ENCODE measurements at places on chromosomes 4 and X. TPM values are rescaled to one million over a fixed set of nuclear protein-coding genes. Genes with fewer than 3 reads are reported as not detected.
A peak's percentile ranks its signal among the peaks of the same experiment; 100 is the strongest.

The TRIM75 gene
- total RNA-seq, result not detected

The GPM6B gene
- total RNA-seq, result 0.57 TPM

The SH2D1A gene
- not detected for total RNA-seq

DNA sequence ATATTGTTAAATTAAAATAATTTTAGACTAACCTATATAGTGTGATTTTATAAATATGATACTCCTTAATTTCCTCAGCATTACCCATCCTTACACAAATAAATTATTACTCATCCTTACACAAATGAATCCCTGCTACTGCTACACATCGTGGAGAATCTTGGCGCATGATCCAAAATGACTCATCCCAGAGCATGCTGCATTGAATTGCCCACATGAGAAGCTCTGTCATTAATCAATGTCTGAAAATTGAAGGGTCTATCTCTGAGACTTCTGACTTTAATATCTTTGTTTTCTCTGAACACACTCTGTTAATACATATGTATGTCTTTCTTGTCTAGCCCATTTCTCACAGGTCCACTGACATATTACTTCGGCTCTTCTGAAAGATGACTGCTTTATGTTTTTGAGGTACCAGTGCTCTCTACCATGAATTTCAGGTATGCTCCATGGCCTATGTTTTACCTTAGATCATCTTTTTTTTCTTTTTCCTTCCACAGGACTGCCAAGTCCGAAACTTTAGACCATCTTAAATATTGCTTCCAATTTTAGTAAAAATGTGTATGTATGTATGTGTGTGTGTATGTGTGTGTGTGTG is 15.7 kb upstream of the DUSP21 start:
- peak; percentile 83 for DNase-seq

DNA sequence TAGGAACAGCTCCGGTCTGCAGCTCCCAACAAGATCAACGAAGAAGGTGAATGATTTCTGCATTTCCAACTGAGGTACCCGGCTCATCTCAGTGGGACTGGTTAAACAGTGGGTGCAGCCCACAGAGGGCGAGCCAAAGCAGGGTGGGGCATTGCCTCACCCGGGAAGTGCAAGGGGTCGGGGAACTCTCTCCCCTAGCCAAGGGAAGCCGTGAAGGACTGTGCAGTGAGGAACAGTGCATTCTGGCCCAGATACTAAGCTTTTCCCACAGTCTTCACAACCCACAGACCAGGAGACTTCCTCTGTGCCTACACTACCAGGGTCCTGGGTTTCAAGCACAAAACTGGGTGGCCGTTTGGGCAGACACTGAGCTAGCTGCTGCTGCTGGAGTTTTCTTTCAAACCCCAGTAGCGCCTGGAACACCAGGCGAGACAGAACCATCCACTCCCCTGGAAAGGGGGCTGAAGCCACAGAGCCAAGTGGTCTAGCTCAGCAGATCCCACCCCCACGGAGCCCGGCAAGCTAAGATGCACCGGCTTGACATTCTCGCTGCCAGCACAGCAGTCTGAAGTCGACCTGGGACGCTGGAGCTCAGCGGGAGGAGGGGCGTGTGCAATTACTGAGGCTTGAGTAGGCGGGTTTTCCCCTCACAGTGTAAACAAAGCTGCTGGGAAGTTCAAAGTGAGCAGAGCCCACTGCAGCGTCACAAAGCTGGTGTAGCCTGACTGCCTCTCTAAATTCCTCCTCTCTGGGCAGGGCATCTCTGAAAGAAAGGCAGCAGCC is 84.6 kb downstream of the THOC2 start:
- peak; percentile 59 for DNase-seq

DNA sequence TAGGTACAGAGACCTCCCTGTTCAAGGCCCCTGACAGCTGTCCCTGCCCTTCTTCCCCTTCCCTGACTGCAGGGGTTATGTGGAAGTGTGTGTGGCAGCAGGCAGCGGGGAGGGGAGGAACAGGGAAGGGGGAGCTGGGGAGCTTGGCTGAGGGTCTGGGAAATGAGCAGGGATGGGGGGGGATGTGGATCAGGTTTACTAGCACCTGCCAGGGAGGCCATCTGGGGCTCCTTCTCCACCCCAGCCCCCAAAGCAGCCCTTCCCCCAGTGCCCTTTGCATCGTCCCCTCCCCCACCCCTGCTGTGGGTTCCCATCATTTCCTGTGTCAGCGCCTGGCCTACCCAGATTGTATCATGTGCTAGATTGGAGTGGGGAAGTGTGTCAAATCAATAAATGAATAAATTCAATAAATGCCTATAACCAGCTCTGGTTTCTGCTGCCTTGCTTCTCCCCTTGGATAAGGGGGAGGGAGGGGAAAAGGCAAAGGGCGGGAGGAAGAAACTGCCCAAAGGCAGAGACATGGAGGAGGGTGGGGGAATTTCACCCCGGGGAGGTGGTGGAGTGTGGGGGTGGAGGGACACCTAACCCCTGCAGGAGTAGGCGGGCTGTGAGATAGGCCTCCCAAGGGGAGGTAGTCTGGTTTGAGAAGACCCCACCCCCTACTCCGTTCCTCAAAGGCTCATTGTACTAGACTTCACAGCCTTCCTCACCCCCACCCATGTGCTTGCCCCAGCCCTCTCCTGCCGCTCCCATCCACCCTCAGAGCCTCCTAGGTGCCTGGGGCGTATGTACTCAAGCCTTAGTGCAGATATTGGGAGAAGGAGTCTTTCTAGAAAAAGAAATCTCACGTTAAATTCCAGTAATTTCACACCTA is 3.2 kb downstream of the CXorf65 start:
- DNase-seq, result no peak

DNA sequence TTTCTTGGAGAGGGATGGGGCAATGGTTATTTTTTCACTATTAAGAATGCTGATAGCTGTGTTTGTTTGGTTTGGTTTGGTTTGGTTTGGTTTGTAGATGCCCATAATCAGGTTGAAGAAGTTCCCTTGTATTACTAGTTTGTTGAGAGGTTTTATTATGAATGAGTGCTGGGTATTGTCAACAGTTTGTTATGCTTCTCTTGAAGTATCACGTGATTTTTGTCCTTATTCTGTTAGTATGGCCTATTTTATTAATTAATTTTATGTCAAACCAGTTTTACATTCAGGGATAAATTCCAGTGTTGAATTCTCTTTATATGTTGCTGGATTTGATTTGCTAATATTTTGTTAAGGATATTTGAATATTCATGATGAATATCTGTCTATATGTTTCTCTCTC is 449.8 kb upstream of the NWD2 start:
- DNase-seq, result no peak

GRCh38 chrX:138986235-138986634 is 274.7 kb upstream of the FGF13 start:
- peak; percentile 62 for DNase-seq

GRCh38 chr4:123812066-123812390 is 415.4 kb downstream of the SPRY1 start:
- no peak for DNase-seq

Measured in fibroblast of the aortic adventitia (primary cell).